NCI-H1092 (cell line): ENCODE measurements at places on chromosomes 6 and 20.

DNA sequence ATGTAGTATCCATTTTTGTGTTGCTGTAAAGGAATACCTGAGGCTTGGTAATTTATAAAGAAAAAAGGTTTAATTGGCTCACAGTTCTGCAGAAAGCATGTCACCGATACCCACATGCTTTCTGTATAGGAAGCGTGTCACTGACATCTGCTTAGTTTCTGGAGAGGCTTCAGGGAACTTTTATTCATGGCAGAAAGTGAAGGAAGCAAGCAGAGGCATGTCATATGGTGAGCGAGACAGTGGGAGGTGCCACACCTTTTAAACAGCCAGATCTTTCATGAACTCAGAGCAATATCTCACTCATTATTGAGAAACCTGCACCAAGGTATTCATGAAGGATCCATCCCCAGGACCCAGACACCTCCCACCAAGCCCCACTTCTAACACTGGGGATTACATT, 3.5 kb downstream of the SUMO4 start:
- no peak for DNase-seq

- DNase-seq: no peak
Observed at GRCh38 chr6:169048185-169048864, 205.3 kb downstream of the THBS2 start.

- peak; percentile 80 for DNase-seq
Observed at GRCh38 chr6:155411154-155412052, 44.2 kb downstream of the NOX3 start.

DNA sequence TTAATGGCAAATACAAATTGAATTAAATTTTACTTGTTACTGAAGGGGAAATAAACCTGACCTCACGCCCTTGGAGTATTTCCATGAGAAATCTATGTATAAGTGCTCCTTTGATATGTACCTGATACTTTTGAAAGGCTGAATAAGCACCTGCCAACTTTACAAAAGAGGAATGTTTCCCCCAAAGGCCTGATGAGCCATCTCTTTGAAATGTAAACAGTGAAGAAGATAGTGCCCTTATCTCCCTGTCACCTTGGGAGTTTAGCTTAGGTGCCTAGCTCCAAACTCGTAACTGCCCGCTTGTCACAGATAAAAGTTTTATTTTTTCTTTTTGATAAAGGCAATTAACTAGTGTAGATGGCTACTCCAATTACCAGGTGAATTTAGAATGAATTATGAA, 1.1 kb upstream of the ZNF343 start:
- no peak for DNase-seq

DNA sequence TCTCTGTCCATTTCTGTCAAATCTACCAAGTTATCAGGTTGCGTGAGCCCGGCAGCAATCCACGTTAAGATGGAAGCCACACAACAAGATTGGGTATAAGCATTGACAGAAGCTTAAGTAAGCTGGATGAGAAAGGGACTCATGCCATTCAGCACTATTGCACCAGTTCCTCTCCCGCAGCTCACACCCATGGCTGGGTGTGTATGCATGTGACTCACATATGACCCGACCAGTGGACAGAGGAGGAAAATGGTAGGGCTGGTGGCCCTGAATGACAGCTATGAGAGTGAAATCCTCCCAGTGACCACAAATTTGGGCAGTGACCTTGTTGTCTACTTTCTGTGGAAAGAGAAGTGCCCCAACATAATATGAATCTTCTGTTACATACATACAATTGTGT, 113.5 kb downstream of the OTOR start:
- no peak for DNase-seq

GRCh38 chr6:166769648-166770047, 142.6 kb upstream of the RPS6KA2 start:
- no peak for DNase-seq
